ENCODE measurements at places on chromosomes 3 and 15. TPM values are rescaled to one million over a fixed set of nuclear protein-coding genes. Genes with fewer than 3 reads are reported as not detected.

The KBTBD13 gene
- not detected for total RNA-seq

The ANKUB1 gene
- not detected for total RNA-seq

The WDR72 gene
- total RNA-seq, result not detected

The GRAMD2A gene
- total RNA-seq, result 0.44 TPM

The PFN2 gene
- total RNA-seq, result 470 TPM

The P4HTM gene
- 25.7 TPM for total RNA-seq

The TMEM45A gene
- 41.0 TPM for total RNA-seq

- DNase-seq, result no peak
Observed at GRCh38 chr3:54180921-54181320, 58.6 kb downstream of the CACNA2D3 start.

GRCh38 chr3:16550305-16550675 lies 36.8 kb upstream of the RFTN1 start:
- DNase-seq, result no peak

DNA sequence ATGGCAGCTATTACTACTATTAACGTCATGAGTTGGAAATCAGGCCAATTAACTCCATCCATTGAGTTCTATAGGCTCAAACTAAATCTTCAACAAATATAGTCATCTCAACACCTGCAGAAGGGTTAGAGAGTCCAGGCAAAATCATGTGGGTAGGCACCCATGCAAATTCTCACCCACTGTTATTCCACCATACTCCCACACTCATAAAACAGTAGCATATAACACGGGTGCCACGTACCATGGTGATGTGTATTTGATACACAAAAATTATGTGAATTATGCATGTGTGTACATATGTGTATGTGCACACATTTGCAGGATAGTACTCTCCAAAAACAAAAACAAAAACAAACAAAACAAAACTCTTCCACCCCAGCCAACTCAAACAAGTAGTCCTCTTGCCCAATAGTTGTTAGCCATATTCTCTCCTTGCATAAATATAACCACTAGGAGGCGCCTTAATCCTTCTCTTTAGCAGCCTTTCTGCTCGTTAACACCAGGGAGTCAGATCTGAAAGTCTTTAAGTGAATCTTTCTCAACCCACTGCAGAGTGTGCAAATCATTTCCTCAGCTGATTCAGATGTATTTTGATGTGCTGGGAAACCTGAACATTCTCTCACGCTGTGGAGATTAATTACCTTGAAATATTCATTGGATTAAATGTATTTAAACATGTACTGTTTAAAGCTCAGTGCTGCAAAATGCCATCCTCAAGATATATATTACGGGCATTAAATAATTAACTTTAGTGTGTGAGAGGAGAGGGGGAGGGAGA lies 38.0 kb upstream of the COPB2 start:
- DNase-seq, result peak; percentile 81

GRCh38 chr3:125058529-125058928 lies 2.7 kb upstream of the HEG1 start:
- no peak for DNase-seq

DNA sequence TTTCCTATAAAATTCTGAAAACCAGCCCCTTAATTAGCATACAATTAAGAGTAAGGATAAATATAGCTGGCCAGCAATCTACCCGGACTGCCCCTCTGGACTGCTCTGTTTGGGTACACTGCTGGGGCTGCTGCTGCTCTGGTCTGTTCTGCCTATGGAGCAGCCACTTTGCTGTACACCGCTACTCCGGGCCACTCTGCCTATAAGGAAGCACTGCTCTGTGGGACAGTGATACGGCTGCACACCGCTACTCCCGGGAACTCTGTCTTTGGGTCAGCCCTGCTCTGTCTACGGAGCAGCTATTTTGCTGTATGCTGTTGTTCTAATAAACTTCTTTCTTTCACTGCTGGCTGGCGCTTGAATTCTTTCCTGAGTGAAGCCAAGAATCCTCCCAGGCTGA lies 316.5 kb upstream of the PLSCR5 start:
- DNase-seq, result no peak

- DNase-seq, result peak; percentile 29
Observed at GRCh38 chr15:76057332-76058000, 2.3 kb upstream of the TMEM266 start.

- DNase-seq, result no peak
Observed at GRCh38 chr15:67769497-67770357, 55.6 kb upstream of the SKOR1 start.

DNA sequence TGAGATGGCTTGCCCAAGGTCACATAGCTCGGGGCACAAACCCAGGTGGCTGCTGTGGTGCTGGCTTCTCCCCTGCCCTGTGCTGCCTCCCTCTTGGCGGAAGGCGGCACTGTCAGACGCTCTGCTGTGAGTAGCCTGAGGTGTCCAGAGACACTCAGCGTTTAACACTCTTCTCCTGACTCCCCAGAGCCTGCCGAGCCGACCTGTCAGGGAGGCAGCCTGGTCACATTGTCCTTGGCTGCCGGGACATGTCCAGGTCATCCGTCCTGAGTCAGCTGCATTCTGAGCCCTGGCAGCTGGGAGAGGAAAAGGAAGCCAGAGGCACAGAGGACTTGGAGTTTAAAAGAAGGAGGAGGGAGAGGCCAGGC lies 4.7 kb downstream of the LMAN1L start:
- peak; percentile 79 for DNase-seq

GRCh38 chr3:127438371-127438770 lies 150.5 kb upstream of the PRR20G start:
- no peak for DNase-seq

DNA sequence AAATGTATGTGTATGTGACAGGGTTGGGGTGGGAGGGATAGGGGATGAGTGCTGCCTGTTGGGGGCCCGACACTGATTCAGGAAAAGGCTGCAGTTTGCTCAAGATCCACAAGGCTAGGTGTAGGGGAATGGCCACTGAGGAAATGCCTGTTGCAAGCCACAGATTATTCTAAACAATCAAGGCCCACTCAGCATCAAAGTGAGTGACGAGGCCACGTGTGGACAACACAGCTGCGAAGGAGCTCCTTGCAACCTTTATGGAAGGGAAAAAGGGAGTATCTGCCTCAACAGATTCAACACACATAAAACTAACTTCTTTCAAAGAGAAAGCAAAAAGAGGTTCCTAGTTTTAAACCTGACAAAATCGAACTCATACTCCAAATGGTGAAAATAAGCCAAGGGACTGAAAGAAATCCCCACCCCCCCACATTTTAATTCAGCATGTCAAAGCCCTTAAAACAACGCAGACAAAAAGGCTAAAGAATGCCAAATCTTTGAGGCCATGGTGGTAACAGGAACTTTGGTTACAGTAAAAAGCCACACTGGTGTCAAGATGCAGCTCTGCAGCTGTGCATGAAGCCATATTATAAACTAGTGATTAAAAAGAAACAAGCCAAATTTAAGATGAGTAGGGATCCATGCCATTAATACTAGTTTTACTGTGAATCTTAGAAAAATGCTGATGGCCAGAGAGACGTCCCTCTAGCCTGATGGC lies 3.6 kb downstream of the POLG start:
- DNase-seq, result no peak

DNA sequence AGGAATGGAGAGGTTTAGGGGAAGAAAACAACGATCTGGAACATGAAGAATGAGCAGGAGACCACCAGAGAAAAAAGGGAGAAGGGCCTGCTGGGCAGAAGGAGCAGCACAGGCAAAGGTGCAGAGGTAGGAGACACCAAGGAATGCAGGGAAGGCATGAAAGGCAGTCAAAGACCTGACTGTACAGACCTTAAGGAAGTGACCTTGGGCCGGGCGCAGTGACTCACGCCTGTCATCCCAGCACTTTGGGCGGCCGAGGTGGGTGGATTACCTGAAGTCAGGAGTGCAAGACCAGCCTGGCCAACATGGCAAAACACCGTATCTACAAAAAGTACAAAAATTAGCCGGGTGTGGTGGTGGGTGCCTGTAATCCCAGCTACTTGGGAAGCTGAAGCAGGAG lies 157.7 kb upstream of the ATP10A start:
- no peak for DNase-seq

GRCh38 chr15:81411969-81412633 lies 38.1 kb upstream of the TMC3 start:
- no peak for DNase-seq

DNA sequence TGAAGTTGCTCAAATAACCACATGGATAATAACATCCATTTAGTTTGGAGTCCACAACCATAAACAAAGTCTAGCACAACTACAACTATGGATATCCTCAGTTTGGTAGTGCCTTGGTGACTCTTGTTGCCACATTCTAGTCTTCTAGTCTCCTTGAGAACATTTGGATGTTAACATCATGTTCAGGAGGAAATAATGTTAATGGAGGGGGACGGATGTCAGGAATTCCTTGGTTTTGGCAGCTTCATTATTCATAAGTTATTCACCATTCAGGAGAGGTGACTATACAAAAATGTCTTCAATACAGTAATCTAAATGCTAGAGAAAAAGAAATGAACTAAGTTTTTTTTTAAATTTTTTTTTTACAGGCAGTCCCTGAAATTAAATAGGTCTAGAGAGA lies 26.4 kb upstream of the GABPB1 start:
- no peak for DNase-seq

- no peak for DNase-seq
Observed at GRCh38 chr3:122189357-122189756, 5.9 kb downstream of the CASR start.

DNA sequence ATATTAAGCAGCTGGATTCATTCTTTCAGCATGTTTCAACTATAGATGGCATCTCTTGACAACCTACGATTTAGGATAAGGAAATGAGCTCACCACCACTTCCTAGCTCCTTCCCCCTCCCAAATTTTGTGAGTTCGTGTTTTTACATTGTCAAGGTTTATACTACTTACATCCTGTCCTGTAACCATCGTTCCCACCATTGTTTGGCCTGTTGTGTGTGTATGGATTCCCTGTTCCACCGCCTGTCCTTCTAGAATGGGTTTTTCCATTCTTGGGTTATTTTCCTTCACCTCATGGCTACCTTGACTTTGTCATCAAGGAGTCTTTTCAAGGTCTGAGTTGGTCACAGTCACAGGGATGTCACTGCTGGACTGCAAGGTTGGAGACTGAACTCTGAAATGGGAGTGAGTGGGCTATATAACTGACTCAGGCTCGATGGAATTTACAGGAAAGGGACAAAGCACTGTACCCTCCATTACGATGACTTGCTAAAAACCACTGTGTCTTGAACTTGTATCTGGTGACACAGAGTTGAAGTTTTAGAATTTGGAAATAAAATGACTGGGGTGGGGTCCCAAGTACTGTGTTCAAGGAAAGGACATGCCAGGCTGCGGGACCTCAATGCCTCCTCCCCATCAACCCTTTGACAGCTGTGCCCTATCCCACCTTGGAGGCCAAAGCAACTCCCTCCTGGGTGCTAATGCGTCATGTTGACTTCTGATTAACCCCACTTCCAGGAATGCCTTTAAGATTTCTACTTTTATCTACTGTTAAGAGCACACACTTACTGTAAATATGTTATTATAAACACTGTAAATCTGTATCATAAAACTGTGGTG lies 66.8 kb upstream of the BLM start:
- DNase-seq, result peak; percentile 56

DNA sequence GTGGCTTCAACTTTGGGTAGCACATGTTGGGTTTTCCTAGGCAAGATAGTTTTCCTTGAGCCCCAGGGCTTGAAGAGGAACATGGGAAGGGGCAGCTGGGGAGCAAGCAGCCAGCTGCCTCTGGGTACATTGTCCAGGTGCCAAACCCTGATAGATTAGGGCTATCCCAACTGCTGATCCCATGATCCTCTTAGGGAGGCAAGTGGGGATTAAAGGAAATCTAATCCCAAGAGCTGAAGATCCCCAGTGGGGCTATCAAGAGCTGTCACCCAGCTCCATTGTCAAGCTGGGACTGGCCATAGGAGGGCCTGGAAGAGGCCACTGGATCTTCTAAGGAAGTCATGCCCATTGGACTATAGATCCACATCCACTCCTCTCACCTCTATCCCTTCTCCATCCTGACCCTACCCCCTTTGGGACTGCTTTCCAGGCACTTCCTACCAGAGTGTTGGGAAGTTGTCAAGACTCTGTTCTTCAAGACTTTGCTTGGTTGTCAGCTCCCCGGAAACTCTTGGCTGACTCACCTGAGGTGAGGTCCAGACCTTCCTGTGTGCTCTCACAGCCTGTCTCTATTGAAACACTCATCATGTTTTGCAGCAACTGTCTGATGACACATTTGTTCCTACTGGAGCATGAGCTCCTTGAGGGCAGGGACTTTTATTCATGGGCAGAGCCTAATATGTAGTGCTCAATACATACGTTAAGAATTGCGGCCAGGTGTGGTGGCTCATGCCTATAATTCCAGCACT lies 5.9 kb downstream of the CAMK2N2 start:
- DNase-seq, result peak; percentile 46

- no peak for DNase-seq
Observed at GRCh38 chr15:81612631-81613030, 238.6 kb upstream of the TMC3 start.
